Aorta (tissue), 5 donors: ENCODE measurements at places on chromosomes 16 and 17. TPM values are rescaled to one million over a fixed set of nuclear protein-coding genes. Genes with fewer than 3 reads are reported as not detected.

The ANKRD40CL gene
- not detected for total RNA-seq

The LIG3 gene
- total RNA-seq, result 33.0 TPM

The ZNF319 gene
- 7.0 TPM for total RNA-seq

The MFSD6L gene
- total RNA-seq, result 0.19 TPM

The KRTAP4-3 gene
- total RNA-seq, result not detected

The AKTIP gene
- 47.1 TPM for total RNA-seq

The SPATA32 gene
- not detected for total RNA-seq

The COL1A1 gene
- 948 TPM for total RNA-seq

The EFNB3 gene
- total RNA-seq, result 0.84 TPM

The OSBPL7 gene
- total RNA-seq, result 10.7 TPM

The FLYWCH1 gene
- 40.6 TPM for total RNA-seq

The SNN gene
- total RNA-seq, result 15.9 TPM

The CACNG1 gene
- total RNA-seq, result not detected

The TUBG1 gene
- total RNA-seq, result 24.9 TPM

The FBXW10B gene
- total RNA-seq, result 1.7 TPM

The NT5M gene
- total RNA-seq, result 2.2 TPM
